T-helper 17 cell (primary cell): ENCODE measurements at places on chromosomes 2 and 18.

DNA sequence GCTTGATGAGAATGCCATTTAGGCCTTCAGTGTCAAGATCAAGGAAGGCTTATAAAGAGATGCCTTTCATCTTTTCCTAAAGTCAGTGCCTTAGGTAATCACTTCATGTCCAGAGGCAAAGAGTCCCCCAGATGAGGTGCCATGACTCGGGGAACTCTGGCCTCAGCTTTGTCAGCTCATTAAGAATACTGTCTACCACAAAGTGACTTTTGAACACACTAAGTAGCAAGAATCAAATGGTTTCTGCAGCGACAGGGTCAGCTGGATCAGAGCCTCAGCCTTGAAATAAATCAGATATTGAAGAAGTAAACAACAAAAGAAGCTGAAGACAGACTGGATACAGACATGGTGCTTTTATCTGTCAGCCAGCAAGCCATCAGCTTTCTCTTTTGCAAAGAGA is 120.1 kb upstream of the SLC39A10 start:
- peaks cover 56% of the 10 kb centered on the region for H3K4me1 ChIP-seq
- peaks cover 2% of the 10 kb centered on the region for H3K36me3 ChIP-seq
- DNase-seq: no peak

- no peak for DNase-seq
- no peak overlapping the region for H3K27ac ChIP-seq
- no peak overlapping the region for H3K4me3 ChIP-seq
Observed at GRCh38 chr2:133581010-133581760, 12.9 kb upstream of the NCKAP5 start.

GRCh38 chr2:225086915-225087314 is 44.6 kb upstream of the DOCK10 start:
- no peaks in the 10 kb centered on the region for H3K36me3 ChIP-seq
- DNase-seq: no peak
- H3K27ac ChIP-seq: no peak overlapping the region
- peaks cover 5% of the 10 kb centered on the region for H3K27me3 ChIP-seq

GRCh38 chr2:233487748-233488345 is 78.7 kb downstream of the USP40 start:
- no peak overlapping the region for H3K27ac ChIP-seq
- DNase-seq: no peak
- H3K36me3 ChIP-seq: peaks cover 4% of the 10 kb centered on the region

DNA sequence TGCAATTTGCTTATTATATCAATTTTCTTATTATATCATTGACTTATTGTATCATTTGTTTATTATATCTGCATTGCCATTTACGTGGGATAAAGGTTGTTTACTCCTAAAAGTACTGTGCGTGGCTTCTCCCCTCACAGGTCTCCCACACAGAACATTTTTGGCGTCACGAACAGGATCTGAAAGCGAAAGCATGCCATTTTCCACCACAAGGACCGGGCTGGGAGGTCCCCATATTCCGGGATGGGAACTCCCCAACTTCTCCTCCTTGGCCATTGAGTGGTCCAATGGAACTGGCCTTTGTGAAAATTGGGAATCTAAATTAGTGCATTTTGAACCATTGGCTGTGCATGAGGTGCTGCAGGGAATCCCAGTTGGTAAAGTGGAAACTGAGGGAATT is 4.8 kb upstream of the DSG2 start:
- peaks cover 22% of the 10 kb centered on the region for H3K27me3 ChIP-seq
- no peak overlapping the region for H3K4me3 ChIP-seq
- H3K27ac ChIP-seq: no peak overlapping the region
- H3K36me3 ChIP-seq: no peaks in the 10 kb centered on the region
- DNase-seq: no peak

DNA sequence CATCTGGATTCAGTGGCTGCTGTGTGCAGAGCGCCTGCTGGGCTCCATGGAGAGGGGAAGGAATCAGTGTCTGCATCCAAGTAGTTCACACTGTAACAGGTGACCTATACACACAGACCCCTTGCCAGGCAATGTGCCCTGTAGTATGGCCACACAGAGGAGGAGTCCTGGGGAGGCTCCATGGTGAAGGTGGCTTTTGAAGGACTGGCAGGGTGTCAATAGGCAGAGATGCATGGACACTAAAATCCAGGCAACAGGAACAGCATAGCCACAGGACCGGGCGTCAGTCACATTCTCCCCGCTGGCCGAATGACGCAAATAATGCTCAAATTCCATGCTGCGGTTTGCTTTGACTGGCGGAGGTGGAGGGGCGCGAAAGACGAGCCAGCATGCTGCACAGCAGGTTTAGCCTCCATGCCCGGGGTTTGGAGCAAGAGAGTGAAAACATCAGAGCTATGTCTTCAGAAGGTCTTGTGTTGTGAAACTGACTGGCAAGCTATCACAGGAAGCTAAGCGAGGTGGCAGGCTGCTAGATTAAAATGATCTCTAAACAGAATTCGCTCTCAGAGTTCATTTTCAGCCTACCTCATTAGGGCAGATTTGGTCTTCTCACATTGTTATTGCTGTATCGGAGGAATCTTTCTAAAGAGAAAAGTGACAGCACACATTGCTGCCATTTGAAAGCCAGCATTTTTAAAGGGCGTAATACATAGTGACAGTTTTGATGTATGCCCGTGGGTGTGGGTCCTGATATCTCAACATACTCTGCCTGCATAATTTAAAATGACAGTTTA is 1.2 kb upstream of the CHMP1B start:
- peaks cover 2% of the 10 kb centered on the region for H3K36me3 ChIP-seq
- peaks cover 32% of the 10 kb centered on the region for H3K4me1 ChIP-seq
- H3K27ac ChIP-seq: peak overlapping the region; percentile 99
- DNase-seq: peak; percentile 44

DNA sequence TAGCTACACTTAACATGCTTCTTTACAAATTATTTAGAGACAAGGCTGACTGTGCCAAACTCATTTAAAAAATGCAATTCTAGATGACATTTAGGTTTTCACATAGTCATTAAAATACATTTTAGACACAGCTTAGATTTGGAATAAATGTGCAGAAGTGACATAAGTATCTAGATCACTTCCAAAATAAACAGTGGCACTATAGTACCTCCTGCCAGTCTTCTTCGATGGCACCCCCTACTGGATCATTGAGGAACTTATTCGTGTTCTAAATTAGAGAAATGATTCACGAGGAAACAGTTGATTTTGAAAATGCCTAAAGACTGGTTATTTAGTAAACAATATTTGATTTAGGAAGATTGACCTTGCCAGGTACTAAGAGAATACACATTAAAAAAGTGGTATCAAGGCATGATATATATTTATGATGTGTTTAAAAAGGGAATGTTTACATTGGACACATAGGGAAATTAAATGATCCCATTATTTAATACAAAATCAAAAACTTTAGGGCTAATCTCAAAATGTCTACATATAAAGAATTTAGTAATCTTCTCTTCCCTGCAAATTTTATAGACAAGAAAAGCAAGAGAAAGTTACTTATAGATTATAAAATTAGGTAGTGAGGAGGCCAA is 323.9 kb downstream of the XIRP2 start:
- no peak overlapping the region for H3K4me3 ChIP-seq
- no peaks in the 10 kb centered on the region for H3K4me1 ChIP-seq
- no peaks in the 10 kb centered on the region for H3K36me3 ChIP-seq
- no peak for DNase-seq
- H3K27me3 ChIP-seq: no peaks in the 10 kb centered on the region

GRCh38 chr2:2636813-2637212 is 305.7 kb upstream of the MYT1L start:
- H3K4me1 ChIP-seq: no peaks in the 10 kb centered on the region
- no peak for DNase-seq
- no peak overlapping the region for H3K27ac ChIP-seq
- H3K36me3 ChIP-seq: peaks cover 2% of the 10 kb centered on the region
